ENCODE measurements at places on chromosomes 12 and 14.

- no peak for DNase-seq
These were observed 7.6 kb upstream of the PFDN5 start for GRCh38 chr12:53287741-53288216.

DNA sequence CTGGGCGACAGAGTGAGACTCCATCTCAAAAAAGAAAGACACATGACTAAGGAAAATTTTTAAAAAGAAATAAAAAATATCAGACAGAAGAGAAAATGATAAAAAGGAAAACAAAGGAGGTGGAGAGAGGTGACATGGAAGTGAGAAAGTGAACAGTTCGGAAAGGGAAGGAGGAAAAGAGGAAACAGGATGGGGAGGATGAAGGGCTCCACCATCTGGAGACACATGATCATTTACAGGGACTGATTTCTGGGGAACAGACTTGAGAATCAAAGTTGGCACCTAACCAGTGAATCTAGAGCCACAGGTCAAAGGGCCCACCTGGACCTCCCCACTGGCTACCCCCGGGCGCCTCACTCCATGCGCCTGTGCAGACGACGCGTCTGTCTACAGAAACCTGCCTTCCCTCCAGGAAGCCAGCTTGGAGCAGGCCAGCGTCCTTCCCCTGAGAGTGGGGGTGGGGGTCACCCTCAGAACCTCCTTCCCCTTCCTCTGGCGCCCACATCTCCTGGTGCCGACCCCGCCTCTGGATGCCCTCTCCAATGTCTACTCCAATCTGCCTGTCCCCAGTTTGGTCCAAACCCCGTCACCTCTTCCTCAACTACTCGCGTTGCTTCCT lies 60.5 kb downstream of the AMN start:
- DNase-seq = no peak

GRCh38 chr12:15520083-15520482 lies 197.8 kb downstream of the PTPRO start:
- DNase-seq = peak; percentile 12

DNA sequence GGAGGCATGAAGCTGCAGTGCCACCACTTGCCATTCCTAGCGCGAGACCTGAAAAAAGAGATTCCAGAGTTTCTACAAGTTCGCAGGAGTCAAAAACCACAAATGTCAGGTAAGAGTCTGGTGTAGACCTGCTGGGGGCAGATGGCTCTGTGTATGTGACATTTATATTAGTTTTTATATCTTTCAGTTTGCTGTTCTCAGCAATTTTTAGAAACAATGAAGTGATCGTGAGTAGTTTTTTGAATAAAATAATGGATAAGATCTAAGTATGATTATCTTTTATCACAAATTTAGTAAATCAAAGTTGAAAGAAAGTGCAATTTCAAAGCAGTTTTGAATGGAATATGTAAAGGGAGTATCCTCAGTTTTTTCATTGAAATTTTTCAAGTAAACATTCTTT lies 9.3 kb downstream of the ZC3H14 start:
- no peak for DNase-seq

DNA sequence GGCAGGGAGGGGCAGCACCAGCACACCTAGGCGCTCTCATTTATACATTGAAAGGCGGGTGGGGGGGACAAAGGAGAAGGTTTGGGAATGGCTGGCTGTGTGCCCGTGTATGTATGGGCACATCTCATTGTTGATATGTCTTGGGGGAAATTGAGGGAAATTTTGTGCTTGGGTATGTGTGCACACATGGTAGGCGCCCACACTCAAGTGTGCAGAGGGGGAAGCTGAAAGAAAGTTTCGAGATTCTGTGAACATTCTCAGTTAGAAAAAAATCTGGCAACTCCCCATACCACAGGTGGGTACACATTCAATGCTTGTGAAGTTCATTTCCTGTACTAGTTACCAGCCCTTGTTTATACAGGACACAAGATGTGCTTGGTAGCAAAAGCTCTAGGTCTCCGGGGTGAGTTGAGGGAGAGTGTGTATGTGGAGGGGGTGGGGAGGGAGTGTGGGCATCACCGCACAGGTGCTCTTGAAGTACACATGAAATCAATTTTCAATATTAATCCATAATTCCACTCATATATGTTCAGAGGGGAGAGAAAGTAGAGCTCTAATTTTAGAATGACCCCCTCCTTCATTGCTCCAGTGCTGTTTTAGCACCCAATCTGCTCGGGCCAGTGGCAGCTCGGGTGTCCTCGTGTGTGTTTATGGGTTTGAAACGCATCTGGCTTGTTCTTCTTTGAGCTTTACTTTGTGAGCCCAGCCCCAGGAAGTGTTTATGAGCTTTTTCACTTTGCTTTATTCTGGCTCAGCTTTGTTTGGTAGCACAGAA lies 286.0 kb downstream of the ZFP36L1 start:
- DNase-seq = no peak

GRCh38 chr12:60148831-60149230 lies 553.0 kb downstream of the SLC16A7 start:
- no peak for DNase-seq

DNA sequence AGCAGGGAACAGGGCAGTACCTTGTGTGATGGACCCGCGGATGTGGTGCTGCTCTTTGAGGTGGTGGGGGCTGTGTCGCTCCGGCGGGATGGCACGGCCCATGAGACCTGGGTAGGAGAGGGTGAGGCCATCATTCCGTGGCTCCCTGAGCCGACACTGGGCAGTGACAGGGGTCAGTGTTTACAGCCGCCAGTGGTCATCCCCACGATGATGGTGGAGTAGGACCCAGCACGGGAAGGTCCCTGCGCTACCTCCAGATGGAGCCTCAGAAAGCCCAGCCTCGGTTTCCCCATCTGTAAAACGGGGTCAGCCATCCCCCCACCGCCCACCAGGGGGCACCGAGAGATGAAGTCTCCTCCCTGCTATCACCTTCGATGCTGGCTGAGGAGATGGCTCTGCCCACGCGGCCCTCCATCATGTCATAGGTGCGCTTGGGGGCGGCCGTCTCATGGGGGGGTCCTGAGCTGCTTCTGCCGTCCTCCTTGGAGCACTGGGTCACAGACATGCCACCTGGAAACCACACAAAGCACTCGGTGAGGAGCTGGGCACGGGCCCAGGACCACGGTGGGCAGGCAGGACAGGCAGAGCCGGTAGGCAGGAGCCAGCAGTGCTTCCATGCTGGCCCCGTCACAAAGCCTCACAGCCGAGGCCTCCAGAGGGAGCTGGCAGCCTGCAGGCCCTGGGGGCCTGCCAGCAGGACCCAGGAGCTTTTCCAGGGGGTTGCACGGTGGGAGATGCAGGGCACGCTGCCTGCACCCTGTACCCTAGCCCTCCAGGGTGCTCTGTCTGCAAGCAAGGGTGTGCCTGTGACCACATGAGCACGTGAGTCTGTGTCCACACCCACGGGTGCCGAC lies 53.1 kb downstream of the RFLNA start:
- no peak for DNase-seq

DNA sequence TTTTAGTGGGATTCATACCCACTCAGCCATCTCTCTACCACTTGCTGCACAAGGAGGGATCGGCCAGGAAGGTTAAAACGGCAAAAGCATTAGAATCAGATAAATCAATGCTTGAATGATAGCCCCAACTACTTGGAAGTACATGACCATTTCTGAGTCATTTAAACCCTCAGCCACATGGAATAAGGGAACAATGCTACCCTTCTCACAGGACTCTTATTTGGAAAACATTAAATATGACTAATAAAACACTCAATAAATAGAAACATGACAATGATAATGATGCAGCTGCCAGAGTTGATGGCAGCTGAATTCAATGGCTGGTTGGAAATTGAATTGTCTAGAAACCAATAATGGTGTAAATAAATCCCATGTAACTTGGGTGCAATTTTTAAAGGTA lies 165.4 kb downstream of the FLRT2 start:
- DNase-seq = no peak

DNA sequence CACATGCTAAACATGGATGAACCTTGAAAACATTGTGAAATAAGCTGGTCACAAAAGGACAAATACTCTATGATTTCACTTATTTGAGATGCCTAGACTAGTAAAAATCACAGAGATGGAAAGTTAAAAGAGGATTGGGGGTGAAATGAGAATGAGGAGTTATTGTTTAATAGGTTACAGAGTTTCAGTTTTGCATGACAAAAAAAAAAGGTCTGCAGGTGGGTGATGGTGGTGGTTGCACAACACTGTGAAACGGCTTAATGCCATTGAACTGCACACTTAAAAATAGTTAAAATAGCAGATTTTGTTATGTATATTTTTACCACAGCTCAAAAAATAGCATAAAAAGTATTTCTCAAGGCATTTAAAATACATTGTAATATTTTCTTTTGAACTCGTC lies 151.9 kb upstream of the NRXN3 start:
- no peak for DNase-seq

- no peak for DNase-seq
These were observed 573.2 kb downstream of the PRKD1 start for GRCh38 chr14:29354486-29354885.

- no peak for DNase-seq
These were observed 126.7 kb upstream of the PWP1 start for GRCh38 chr12:107558816-107559382.

DNA sequence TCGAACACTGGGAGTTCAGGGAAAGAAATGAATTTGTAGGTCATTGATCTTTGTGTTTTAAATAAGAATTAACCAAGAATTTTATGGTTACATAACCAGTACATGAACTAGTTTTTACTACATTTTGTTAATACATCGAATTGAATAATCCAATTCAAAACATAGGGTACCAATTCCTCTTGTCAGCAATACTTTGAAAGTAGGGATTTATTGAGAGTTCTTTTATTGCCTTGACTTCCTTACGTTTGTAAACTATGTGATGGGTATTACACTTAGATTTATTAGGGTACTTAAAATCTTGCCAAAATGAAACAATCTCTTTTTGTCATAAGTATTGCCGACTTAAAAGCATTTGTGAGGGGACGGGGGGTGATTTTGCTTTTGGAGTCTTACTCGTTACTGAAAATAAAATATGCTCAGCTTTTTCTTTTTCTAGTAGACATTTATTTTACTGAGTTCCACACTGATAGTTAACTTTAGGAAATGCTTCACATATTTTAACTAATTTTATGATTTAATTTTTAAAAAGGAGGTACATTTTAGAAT lies 22.4 kb downstream of the SOCS2 start:
- no peak for DNase-seq

- DNase-seq = no peak
These were observed 9.1 kb upstream of the KCNA5 start for GRCh38 chr12:5034603-5035002.

DNA sequence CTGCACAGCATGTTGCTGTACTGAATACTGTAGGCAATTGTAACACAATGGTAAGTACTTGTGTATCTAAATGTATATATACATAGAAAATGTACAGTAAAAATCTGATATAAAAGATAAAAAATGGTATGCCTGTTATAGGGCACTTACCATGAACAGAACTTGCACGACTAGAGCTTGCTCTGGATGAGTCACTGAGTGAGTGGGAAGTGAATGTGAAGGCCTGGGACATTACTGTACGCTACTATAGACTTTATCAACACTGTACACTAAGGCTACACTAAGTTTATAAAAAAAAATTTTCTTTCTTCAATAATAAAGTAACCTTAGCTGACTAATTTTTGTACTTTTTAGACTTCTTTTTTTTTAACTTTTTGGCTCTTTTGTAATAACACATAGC lies 24.2 kb upstream of the NEDD1 start:
- DNase-seq = no peak

DNA sequence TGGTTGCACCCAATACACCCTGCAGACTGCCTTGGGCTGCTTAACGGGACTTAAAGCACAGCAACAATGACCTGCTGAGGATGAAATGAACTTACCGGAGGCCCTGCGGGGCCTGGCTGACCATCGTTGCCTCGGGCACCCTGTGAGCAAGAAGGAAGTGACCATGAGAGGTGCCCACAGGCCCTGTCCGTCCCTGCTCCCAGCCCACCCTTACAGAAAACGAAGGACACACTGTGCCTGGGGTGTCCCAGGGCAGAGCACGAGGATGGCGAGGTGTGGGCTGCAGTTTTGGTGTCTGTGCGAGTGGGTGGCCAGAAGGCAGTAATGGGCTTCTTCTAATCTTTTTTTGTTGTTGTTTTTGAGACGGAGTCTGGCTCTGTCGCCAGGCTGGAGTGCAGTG lies 14.6 kb downstream of the COL2A1 start:
- DNase-seq = no peak

DNA sequence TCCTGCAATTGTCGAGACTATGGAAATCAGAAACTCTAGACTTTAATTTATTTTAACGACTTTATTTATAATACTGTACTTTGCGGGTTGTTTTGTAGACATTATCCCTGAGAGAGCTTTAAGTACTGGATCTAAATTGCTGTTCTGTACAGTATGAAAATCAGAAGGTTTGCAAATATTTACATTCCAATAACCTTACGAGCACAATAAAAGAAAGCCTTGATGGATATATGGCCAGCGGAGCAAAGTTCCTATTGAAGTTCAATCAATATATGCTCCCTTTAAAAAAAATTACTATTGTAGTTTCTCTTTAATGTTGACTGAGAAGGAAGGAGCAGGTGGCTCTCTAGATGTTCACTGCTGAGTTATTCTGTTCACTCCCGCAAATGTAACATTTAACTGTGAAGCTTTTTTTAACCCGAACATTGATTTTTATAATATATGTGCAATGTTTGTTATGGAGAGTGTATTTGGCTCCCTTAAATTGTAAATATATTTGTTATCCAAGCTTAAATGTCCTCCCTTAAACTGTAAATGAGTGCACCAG lies 235.3 kb downstream of the PLCZ1 start:
- peak; percentile 68 for DNase-seq

DNA sequence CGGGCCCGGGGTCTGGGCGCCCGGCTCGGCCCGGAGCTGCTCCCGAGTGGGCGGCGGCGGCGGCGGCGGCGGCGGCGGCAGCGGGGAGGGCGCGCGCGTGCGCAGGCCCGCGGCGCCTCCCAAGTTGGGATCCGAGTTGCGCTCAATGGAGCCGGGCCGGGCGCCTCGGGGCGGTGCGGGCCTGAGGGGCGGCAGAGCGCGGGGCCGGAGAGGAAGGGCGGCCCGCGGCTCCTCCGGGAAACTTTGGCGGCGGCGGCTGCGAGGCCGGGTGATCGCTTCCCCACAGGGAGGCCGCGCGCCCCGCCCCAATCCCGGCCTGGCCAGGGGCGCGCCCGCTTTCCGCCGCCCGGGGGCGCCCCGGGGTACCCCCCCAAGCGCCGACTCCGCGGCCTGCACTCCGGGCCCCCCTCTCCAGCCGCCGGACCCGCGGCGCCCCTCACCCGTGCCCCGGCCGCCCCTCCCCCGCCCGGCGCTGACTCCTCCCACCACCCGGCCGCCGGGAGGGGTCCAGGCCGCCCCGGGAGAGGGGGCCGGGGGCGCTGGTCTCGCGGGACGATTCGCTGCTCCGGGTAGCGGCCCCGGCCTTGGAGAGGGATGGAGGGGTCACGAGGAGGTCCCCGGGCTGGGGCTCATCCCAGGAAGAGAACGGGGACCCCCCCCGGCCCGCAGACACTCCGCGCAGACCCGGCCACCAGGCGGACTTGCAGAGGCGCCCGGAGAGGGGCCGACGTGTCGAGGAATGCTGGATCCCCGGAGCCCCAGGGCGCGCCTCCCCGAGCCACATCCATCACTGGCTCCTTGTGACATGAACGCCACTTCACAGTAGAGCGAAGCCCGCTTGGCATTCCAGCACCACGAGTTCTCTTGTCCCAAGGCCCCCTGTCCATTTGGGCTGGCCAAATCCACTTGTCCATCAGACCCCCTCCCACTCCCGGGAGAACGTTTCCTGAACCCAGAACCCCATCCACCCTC lies at the start of gene RILPL1:
Gene RILPL1, minus strand, starts transcription at position 48 of the 972 bp plus-strand sequence. CDS start 237 bp downstream, outside the sequence.
- DNase-seq = peak; percentile 27

- no peak for DNase-seq
These were observed 43.2 kb downstream of the HSD17B6 start for GRCh38 chr12:56806303-56806702.

GRCh38 chr12:107545737-107546353 lies 139.8 kb upstream of the PWP1 start:
- no peak for DNase-seq
